Smooth muscle cell of the umbilical artery (primary cell): ENCODE measurements at places on chromosomes 5 and 9. TPM values are rescaled to one million over a fixed set of nuclear protein-coding genes. Genes with fewer than 3 reads are reported as not detected.

PLAC8L1 gene
- 0.59 TPM in 1 of 2 replicates, not detected in the other for total RNA-seq

PTGES gene
- 6.3 and 162 TPM in 2 replicates for total RNA-seq

OLFM1 gene
- total RNA-seq: 2.4 and 2.9 TPM in 2 replicates

JAKMIP2 gene
- total RNA-seq: 2.1 and 5.9 TPM in 2 replicates

SARDH gene
- 18.4 and 23.9 TPM in 2 replicates for total RNA-seq

VLDLR gene
- total RNA-seq: 46.9 and 50.5 TPM in 2 replicates

KLF9 gene
- 17.2 and 27.9 TPM in 2 replicates for total RNA-seq

AQP7 gene
- not detected in 2 replicates for total RNA-seq

GRIN3A gene
- total RNA-seq: under 0.01 TPM in 1 of 2 replicates, not detected in the other

ZBED3 gene
- total RNA-seq: 1.3 and 1.5 TPM in 2 replicates

LHX3 gene
- total RNA-seq: not detected in 2 replicates

BTNL9 gene
- total RNA-seq: not detected in 2 replicates

DNAJC21 gene
- 48.0 and 76.0 TPM in 2 replicates for total RNA-seq

SLC6A19 gene
- total RNA-seq: not detected in 2 replicates

ARHGEF37 gene
- 0.30 and 0.32 TPM in 2 replicates for total RNA-seq

CTNND2 gene
- under 0.01 TPM in 1 of 2 replicates, not detected in the other for total RNA-seq
